COR-L47 (cell line): ENCODE measurements at places on chromosomes 1 and 21.
A peak's percentile ranks its signal among the peaks of the same experiment; 100 is the strongest.

DNA sequence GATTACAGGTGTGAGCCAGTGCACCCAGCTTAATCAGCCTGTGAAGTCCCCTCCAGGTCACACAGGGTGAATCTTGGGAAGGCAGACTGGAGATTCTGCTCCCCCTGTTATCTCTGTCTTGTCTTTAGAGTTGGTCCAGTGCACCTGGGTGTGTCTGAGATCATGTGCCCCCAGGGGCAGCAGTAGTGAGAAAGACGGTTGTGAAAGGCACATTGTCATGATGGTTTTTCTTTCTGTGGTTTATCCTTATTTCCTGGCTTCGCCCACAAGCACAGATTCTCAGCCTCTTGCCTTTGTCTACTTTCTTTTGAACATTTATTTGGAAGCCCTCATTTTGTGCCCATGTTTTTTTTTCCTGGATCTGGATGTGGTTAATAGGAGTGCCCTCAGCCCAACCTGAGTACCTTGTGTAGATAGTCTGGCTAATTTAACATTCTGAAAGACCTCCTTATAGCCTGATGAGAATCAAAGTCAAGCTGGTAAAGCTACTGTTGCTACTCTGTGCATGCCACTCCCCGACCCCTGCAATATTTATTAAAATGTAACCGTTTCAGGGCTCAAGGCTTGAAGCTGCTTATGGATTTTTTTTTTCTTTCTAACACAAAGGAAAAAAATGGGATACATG lies 23.7 kb downstream of the UCK2 start:
- DNase-seq: no peak

DNA sequence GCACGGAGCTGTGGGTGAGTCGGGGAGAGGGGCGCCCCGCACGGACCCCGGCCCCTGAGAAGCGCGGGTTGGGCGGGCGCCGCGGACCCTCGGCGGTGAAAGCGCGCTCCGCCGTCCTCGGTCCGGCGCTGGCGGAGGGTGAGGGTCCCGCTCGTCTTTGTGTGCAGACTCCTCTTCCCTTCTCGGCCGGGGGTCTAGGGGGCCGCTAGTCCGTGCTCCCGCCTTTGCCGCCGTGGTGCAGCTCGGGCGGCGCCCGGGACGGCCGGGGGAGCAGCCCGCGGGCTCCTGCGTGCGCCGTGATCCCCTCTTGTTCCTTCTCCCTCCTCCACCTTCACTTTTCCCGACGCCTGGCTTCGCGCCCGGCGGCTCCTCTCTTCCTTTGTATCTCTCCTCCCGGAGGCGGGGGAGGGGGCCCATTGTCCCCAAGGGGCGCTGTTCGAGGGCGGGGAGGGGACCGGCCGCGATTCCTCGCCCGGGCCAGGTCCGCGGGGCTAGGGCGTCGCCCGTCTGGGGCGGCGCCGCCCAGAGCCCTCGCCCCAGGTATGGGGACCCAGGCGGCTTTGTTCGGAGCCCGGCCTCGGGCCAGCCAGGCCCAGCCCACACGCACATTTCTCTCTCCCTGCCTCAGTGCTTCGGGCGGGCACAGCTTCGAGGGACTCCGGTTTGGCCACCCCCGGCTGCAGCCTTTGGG lies 519 bp downstream of the FNBP1L start:
- peak; percentile 72 for DNase-seq

DNA sequence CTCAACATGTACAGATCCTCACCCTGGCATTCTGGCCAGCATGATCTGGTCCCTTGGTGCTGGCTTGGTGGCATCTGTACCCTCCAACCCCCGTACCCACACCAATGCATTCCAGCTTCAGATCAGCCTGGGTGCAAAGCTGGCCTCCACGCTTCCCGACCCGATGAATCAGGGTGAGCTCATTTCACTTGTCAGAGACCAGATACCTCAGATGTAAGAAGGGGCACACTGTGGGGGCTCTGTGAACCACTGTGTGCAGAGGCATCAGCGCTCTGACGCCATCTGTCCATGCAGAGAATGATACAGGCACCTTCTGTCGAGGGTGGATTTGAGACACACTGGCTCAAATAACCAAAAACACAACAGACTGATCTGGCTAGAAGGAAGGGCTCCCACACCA lies 76.6 kb downstream of the DMRTB1 start:
- no peak for DNase-seq

DNA sequence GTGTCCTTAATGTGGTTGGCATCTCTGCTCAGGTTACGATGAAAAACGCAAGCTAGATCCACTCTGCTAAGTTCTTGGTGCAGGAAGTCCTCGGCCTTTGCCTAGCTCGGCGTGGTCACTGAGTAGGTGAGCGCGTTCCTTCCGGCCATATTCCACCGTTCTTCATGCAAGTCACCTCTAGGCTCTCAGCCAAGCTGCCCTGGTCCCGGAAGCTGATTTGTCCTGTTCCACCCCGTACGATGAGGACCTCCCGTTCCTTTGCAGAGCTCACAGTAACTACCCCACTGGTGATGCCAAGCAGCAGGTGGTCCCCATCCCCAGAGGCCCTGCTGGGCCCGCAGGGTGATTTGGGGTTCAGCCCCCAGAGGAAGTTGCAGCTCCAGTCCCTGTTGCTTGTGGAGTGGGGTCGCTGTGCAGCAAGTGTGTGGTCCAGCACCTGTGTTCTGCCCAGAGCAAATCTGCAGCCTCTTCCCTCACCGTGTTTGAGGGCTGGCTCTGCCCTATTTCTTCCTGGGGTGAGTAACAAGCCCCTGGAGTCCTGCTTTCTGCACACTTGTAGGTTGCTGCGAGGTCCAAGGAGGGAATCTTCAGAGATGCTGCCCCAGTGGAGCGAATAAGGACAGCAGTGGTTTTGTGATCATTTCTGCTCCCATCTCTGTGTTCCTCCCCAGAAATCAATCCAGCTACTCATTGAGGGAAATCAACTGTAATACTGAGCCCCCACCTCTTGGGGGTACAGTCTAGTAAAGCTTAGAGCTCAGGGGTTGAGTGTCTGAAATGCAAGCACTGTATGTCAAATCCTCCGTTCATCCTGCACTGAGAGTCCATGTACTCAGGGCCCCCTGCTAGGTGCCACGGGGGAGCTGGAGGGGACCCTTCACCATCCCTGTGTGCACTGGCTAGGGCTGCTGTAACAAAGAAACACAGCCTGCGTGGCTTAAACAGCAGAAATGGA lies 2.3 kb downstream of the UMODL1 start:
- DNase-seq: no peak

DNA sequence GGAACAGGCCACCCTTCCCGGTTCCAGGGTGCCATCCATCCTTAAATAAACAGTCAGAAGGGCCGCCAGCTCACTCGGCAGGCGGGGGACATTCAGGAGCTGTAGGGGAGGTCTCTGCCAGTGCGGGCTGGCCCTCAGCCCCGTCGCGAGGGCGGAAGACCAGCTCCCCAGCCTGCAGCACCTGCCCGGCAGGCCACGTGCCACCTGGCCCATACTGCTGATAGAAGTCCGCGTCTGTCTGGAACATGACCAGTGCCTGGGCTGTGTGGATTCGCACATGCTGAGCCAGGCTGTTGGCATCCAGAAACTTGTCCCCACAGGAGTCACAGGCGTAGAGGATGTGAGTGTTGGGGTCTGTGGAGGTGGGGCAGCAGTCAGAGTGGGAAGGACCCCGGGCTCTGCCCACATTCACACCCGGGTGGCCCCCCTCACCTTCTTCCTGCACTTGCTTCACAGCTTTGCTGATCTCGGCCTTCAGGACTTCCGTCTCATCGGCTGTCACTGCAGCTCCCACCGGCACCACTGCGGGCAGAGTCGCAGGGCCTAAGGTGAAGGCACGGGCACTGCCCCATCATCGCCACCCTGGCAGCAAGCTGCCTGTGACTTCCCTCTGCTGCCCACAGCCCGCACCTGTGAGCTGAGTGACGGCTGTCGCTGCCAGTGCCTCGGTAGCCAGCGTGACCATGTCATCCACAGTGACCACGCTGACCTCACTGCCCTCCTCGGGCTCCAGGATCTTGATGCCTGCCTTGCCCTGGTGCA lies 33.8 kb downstream of the ZBTB17 start:
- no peak for DNase-seq

DNA sequence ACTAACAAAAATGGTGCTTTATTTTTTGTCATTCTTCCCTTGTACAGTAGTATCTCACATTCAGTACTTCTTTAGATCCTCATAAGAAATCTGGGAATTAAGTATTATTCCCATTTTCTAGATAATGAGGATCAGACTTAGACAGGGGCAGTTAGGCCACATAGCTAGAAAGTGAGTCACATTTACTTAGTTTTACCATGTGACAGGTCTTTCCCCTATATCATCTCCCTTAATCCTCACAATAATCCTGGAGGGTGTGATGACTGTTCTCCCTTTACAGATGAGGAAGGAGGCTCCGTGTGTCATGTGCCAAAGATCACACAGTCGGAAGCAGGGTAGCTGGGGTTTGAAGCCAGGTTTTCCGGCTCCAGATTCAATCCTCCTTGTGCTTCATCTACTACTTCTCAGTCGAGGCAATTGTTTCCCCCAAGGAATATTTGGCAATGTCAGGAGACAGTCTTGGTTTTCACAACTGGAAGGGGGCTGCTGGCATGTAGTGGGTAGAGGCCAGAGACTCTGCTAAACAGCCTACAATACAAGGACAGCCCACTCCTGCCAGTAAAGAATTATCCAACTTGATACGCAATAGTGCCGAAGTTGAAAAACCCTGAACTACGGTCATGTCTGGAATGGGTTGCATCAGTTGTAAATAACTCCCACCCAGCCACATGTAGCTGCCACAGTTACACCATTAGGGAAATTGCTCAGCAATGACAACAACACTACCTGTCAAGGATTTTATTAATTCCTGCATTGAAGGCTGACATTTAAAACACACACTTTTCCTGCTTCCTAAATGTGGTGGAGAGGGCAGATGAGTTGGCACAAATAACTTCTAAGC lies 54.5 kb downstream of the C8B start:
- no peak for DNase-seq

GRCh38 chr1:157992031-157992832 lies 1.2 kb upstream of the KIRREL1 start:
- peak; percentile 55 for DNase-seq

GRCh38 chr1:160746836-160747500 lies 7.9 kb downstream of the SLAMF7 start:
- no peak for DNase-seq

- DNase-seq: no peak
Measured at GRCh38 chr1:62356257-62356835, 37.1 kb upstream of the KANK4 start.

DNA sequence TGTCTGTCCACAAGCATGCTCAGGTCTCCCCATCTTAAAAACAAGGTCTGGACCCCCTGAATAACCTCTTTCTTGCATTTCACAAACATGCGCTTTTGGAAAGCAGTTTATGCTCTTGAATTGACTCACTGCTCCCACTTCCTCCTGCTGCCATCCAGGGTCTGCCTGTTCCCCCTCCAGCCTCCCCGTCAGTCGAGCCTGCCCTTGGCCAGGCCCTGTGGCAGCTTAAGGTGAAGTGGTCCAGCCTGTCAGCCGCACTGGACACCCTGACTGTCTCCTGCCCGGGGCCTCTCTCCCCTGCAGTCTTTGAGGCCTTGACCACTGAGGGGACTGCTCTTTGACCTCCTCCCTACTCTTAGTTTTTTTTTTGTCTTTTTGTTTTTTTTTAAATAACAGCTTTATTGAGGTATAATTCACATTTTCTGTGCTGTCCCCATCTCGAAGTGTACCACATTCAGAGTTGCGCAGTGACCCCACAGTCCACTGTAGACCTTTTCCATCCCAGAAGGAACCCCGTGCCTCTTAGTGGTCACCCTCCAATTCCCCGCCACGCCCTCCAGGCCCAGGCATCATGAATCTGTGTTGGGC lies 18.3 kb downstream of the GPR137B start:
- no peak for DNase-seq

DNA sequence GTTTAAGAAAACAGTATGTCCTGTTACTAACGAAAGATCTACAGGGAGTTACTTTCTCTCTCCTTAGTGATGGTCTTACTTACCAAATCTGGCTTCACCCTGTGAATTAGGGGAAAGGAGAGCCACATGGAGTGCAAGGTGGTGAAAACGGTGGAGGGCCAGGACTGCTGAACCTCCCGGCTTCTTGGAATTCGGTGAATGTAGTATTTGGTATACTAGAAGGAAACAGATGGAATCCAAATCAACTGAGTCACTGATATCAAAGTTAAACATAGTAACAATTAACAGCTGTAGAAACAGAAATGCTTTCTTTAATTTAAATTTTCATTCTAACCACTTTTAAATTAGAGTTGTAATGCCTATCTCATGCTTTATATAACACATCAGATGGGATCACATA lies 45.7 kb downstream of the ALG14 start:
- DNase-seq: no peak

DNA sequence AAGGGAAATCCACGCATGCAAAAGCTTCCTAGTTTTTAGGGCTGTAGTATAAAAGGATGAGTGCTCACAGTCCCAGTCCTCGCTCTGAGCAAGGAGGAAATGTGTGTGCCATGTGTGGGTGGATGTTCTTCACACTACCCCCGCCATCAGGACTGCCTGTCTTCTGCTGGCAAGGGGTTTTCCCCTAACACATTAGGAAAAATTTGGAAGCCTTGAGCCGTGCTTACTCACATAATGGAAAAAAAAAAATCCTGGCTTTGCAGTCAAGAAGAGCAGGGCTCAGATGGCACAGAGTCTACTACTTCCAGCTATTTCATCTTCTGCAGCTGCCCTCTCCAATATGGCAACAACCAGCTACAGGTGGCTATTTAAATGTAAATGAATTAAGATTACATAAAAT lies 363.1 kb downstream of the PLPP3 start:
- no peak for DNase-seq

- DNase-seq: no peak
Measured at GRCh38 chr21:39381009-39381408, 32.1 kb upstream of the HMGN1 start.

DNA sequence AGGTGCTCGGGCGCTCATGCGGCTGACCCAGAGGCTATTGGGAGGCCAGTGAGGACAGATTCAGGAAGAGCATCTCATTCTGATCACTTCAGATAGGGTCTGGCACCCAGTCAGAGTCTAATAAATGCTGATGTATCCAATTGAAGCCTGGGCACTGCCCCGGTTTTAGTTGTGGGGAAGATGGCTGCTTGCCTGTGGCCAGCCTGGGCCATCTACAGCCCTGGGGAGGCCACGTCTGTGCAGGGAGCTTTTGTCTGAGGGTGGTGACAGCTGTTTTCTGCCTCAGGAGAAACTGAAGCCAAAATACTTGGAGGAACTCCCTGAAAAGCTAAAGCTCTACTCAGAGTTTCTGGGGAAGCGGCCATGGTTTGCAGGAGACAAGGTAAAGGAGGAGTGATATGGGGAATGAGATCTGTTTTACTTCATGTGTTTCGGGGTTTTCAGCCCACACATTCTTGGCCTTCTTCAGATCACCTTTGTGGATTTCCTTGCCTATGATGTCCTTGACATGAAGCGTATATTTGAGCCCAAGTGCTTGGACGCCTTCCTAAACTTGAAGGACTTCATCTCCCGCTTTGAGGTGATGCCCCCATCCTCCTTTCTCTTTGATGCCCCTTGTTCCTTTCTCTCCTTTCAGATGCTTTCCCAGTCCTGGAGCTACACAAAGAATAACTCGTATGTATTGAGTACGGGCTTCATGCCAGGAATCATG lies 2.8 kb downstream of the GSTM5 start:
- no peak for DNase-seq

- DNase-seq: peak; percentile 38
Measured at GRCh38 chr1:223765036-223765718, 52.8 kb downstream of the CAPN2 start.

- no peak for DNase-seq
Measured at GRCh38 chr1:6476483-6476882, 10.5 kb upstream of the TNFRSF25 start.
